ENCODE measurements at places on chromosomes 2 and 18.

GRCh38 chr2:28729698-28730097, 21.9 kb upstream of the PPP1CB start:
- DNase-seq: peak; percentile 13

DNA sequence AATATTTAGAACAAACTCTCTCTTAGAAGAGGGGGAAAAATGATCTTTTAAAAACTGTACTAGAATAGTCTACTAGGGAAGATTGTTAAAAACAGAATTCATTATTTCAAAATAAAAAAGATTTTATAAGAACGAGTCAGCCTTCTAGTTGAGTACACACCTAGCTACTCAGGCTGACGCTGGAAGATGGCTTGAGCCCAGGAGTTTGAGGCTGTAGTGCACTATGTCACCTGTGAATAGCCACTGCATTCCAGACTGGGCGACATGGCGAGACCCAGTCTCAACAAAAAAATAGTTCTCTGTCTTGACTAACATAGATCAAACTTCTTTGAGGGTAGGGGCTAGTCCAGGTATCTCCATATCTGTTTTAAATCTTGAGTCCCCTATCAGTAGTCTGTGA, 33.9 kb downstream of the ERLEC1 start:
- no peak for DNase-seq

DNA sequence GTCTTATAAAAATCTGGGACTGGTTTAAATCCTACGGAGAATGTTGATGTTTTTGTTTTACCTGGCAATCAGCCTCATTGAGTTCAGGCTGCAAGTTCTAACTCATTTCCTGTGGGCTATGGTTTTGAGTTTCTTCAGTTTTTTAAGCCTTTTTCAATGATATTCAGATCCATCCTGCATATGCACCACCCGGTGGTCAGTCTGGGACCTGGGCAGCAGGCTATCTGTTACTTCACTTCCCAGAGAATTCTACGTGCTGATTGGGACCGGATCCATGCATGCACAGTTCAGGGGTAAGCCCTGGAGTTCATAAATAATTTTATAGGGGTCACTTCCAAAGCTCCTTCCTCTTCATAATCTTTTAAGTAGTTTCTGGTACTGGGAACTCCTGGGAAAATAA, 339.2 kb upstream of the HNRNPA3 start:
- DNase-seq: peak; percentile 8

- peak; percentile 89 for DNase-seq
Observed at GRCh38 chr2:44291281-44292248, 16.3 kb downstream of the SLC3A1 start.

DNA sequence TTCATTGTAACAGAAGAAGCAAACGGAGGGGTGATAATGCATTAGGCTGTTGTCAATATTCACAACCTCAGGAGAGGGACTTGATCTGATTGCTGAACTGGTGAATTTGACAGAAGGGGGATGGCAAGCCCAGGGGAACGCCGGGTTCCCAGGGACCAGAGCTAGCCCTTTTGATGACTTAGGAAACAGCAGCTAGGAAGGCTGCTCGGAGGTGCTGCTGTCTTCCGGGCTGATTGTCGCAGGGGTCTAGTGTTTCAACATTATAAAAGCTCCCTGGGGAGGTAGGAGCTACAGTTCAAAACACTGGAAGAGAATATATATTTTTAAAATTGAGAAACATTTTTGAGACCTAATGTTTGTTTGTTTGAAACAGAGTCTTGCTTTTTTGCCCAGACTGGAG, 47.3 kb downstream of the CD8B2 start:
- DNase-seq: no peak

Measured in EL (cell line).